Stimulated activated CD4-positive, alpha-beta T cell treated with anti-CD3 and anti-CD28 coated beads, Interleukin-1b, Interleukin-23, amount 100 ng/mL, for 24 hours (primary cell): ENCODE measurements at places on chromosomes 12 and 14.

GRCh38 chr12:31828071-31828470 lies 99.2 kb upstream of the AMN1 start:
- no peak for DNase-seq

DNA sequence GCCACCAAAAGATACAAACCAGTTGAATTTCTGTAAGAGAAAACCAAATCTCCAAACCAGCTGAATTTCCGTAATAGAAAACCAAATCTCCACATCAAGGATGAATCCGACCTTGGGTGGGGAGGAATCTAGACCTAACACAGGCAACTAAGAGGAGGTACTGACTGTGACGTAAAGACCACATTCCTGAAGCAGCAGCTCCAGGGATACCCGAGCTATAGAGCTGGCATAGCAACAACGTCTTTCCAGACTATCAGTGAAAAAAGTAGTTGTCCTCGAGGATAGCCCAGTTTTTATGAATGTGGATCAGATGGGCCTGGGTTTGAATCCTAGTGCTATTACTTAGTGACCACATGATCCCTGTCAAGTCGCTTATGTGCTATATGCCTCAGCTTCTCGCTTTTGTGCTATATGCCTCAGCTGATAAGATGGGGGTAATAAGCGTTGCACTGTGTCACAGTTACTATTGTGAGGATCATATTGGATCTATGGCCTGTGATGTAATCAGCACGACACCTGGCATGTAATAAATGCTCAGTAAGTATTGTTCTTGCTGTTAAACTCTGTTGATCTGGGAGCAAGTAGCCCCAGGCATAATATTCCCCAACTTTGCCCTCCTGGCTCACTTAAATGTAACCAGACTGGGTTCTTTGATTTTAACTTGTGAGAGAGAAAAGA lies 113.8 kb downstream of the EGLN3 start:
- no peak for DNase-seq

DNA sequence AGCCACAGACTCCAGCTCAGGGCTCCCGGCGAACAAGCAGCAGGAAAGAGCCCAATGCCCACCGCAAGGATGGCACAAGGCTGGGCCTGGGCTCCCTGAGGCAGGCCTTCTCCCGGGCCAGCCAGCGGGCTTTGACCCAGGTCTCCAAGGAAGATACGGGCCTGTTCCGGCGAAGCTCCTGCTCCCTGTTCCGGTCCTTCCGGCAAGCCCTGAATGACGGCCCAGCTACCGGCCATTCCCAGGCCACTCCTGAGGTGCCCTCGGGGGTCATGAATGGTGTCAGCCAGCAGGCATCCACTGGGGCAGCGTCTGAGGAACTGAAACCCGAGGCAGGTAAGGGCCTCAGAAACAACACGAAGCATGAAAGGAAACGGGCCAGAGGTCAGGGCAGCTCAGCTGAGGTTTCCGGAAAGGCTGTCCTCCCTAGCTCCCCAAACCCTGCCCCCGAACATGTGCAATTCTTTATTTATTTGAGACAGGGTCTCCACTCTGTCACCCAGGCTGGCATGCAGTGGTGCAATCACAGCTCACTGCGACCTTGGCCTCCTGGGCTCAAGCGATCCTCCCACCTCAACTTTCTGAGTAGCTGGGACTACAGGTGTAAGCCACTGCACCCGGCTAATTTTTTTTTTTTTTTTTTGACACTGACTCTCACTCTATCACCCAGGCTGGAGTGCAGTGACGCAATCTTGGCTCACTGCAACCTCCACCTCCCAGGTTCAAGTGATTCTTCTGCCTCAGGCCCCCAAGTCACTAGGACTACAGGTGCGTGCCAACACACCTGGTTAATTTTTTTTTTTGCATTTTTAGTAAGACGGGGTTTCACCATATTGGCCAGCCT lies 6.0 kb downstream of the EXOC3L4 start:
- no peak for DNase-seq

DNA sequence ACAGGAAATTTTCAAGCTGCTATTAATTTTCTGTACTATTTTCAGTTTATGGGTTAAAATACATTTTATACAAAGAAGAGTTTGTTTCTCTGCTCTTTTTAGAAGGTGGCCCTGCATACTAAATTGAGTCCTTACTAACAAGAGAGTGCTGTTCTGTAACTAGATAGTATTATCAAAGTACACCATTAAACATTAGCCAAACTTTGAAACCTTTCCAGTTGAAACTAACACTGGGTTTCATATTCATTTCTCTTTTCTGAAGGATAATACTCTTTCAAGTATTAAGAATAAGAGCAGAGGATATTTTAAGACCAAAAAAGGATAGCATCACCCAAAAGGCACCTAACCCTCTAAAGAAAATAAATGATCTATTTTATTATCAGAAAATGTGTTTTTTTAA lies 47.2 kb downstream of the PEBP1 start:
- no peak for DNase-seq

GRCh38 chr14:70652871-70653270 lies 11.2 kb downstream of the TTC9 start:
- no peak for DNase-seq

DNA sequence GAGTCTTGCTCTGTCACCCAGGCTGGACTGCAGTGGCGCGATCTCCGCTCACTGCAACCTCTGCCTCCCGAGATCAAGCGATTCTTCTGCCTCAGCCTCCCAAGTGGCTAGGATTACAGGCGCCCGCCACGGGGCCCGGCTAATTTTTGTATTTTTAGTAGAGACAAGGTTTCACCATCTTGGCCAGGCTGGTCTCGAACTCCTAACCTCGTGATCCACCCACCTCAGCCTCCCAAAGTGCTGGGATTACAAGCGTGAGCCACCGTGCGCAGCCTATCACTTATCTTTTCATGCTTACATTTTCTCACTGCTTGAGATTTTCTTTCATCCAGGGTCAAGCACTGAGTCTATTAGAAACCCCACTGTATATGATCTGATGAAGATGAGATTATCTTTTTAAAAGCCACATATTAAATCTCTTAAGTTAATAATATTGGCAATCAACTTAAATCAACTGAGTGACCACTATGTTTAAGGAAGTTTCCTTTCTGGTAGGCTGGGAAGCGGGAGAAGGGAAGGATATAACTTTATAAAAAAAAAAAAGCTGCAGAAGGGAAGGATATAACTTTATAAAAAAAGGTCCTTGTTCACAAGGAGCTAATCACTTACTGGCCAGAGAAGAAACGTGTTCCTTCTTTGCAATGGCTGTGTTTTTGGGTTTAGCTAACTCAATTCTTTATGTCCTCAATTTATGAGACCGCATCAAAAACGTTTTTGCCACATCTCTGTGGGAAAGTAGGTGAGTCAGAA lies 1.3 kb upstream of the MDM2 start:
- DNase-seq: no peak

DNA sequence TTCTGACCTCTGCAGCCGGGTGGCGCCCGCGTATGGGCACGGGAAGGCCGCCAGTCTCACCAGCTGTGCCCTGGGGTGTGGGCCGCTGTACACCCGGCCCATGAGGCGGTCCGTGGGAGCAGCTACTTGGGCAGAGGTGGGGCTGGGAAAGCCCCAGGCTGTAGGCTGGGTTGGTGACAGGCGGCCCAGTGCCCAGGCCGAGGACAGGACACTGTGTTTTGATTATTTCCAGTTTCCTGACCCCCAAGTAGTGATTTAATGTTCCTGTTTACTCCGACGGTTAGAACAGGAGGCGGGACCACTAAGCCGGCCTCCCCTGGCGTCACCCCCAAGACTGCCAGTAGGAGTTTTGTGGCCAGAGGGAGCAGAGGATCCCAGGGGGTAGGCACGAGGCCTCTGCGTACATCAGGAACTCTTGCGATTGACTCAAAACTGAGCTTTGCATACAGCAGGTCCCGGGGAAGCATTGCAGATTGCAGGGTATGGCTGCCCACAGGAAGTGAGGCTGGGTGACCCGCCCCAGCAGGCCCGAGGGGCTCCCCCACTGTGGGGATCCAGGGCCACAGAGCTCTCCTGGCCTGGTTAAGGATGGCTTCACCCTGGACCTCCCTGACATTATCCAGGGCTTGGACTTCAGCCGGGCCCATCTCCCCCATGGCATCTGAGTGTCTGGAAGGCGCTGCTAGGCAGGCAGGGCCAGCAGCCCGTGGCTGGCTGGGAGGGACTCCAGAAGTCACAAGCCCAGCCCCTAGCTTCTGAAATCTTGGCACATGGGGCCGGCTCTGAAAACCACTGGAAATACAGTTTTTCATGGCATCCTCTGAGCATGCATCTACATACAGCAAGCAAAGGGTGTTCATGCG lies 42.5 kb upstream of the DIO3 start:
- no peak for DNase-seq

DNA sequence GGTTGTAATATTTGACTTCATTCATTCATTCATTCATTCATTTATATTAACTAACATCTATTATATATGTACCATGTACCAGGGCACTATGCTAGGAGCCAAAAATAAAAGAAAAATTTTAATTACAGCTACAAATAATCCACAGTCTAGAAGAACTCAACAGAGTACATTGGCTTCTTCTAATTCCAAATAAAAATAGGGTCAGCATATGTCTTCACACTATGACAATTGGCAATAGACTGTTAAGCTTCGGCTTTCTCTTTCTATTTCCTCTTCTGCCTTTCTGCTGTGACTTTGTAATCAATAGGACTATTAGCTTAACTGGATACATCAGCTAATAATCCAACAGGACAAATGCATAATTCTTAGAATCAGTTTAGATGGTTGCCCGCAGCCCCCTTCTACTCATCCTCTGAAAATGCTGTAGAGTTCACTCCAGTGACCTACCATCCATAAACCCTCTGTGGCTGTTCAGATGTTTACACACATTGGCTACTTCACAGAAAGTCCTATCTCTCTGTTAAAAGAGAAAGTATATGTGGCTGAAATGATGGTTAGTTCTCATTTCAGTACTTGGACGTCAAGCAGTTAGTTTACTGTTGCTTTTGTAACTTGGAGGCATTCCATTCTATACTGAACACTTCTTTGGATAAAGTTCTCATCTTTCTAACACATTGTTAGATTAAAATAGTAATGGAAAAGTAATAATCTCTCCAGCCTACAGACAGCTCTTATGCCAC lies 445.5 kb upstream of the GARIN6 start:
- no peak for DNase-seq

GRCh38 chr14:100297320-100298300 lies 8.6 kb downstream of the SLC25A29 start:
- no peak for DNase-seq

- DNase-seq: no peak
Measured at GRCh38 chr12:47965581-47965980, 2.2 kb downstream of the TMEM106C start.

- no peak for DNase-seq
Measured at GRCh38 chr14:90281261-90281660, 24.9 kb downstream of the PSMC1 start.

DNA sequence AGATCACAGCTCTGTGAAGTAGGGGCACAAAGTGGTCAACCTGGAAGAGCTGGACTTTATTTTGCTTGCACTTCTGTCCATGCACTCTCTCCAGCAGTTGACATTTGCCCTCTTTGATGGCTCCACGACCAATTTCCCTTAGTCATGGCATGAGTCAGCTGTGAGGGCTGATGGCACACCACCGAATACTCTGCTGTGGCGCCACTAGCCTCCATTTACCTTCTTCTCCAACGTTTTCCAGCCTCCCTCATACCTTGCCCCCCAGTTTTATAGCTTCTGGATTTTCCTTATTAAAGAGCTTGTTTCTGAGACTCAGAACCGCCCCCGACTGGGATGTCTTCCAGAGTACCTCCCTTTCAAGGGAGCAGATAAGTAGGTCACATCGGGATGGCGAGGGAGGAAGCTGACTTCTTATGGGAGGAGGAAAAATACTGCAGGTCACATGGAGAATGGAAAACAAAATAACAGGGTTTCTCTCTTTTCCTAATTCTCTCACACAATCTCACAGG lies 17.6 kb downstream of the NINJ2 start:
- no peak for DNase-seq

DNA sequence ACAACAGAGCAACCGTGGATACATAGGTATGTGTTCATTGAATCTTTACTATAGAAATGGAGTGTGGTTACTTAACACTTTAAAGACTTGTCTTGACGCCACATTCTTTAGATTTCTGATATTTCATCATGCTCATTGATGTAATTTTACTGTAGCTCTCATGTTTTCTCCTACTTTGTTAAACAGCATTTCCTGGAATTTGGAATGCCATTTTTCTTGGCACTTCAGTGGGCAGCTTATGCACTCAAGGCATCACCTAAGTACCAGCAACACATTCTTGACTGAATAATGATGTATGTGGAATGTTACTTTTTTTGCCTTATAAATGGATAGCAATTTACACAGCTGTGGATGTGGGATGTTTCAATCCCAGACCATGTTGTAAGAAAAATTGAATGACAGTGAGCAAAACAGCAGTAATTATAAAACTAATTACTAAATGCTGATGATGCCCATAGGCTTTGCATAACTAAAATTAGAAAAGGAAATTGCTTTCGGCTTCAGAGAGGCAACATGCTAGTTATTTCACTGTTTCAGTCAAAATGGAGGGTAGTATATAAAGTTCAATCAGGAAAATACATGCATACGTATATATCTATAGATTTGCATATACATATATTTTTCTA lies 298.5 kb downstream of the NPAS3 start:
- no peak for DNase-seq

DNA sequence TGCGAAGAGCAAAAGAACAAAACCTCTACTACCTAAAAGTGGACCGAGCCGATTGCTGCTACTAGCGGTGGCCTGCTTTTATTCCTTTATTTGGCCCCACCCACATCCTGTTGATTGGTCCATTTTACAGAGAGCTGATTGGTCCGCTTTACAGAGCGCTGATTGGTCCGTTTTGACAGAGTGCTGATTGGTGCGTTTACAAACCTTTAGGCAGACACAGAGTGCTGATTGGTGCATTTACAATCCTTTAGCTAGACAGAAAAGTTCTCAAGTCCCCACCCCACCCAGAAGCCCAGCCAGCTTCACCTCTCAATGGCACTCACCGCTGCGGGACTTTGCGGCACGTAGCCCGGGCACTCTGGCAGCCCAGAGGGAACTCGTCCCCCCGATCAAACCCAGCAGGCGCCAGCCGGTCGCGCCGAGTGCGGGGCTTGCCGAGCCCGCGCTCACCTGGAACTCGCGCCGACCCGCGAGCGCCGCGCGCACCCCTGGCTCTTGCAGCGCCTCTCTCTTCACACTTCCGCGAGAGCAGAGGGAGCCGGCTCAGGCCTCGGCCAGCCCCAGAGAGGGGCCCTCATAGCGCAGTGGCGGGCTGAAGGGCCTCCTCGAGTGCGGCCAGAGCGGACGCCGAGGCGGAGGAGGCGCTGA lies 8.7 kb upstream of the FGD4 start:
- DNase-seq: no peak

- no peak for DNase-seq
Measured at GRCh38 chr14:33631021-33631420, 319.9 kb downstream of the EGLN3 start.

- no peak for DNase-seq
Measured at GRCh38 chr12:122421187-122421820, 1.2 kb downstream of the CLIP1 start.

GRCh38 chr12:42360747-42361403 lies 34.9 kb downstream of the PPHLN1 start:
- DNase-seq: no peak

DNA sequence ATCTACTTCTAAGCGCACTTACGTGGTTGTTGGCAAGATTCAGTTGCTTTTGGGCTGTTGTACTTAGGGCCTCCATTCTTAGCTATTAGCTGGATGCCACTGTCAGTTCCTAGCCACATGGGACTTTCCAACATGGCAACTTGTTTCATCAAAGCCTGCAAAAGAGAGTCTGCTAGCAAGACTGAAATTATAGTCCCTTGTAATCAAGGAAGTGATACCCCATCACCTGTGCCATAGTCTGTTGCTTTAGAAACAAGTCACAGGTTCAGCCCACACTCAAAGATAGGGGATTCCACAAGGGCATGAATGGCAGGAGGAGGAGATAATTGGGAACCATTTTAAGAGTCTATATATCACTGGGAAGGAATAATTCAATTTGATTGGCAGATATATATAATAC lies 27.1 kb upstream of the SLC17A8 start:
- DNase-seq: no peak

- DNase-seq: no peak
Measured at GRCh38 chr14:66643344-66643743, 135.4 kb downstream of the GPHN start.
